Hepatic stellate cell (primary cell): ENCODE measurements at places on chromosomes 11 and 22.
A peak's percentile ranks its signal among the peaks of the same experiment; 100 is the strongest.

DNA sequence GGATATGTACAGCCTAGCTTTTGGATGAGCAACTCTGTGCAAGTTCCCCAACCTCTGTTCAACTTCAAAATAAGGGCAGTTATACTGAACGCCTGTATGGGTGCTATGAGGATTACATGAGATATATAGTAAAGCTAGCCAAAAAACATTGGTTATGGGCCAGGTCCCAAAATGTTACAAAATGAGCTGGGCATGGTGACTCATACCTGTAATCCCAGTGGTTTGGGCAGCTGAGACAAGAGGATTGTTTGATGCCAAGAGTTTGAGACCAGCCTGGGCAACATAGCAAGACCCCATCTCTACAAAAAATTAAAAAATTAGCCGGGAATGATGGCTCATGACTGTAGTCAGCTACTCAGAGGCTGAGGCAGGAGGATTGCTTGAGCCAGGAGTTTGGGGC is 118.4 kb downstream of the TEAD1 start:
- no peak for DNase-seq

DNA sequence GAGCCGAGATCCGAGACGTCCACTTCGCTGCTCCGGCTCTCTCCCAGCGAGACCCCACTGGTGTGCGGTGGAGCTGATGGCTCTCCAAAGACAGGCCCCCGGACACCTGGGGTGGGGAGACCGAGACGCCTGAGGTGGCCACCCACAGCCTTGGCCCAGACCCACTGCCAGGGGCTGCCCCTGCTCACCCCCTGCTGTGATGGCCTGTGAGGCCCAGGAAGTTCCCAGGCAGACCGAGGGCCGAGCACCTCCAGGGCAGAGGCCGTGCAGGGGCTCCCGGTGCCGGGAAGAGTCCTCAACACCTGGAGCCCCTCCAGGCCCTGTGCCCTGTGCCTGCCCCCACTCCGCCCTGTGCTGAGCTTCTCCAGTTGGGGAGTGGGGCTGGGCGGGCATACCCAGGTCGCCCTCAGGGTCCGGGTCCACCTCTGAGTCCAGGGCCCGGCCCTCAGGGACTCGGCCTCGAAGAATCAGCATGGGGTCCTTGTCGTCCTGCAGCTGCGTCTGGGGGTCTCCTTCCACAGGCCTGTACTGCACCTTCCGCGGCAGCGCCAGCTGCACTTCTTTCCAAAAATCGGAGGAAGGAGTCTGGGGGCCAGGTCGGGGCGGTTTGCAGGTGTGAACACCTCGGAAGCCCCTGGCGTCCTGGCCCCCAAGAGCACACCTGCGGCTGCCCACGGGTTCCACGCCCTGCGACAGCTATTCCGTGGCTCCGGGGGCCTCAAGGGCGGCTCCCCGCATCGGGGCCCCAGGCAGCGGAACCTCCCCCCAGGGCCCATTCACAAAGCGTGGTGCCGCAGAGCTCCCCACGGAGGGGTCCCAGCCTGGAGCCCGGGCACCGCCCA is 8.6 kb downstream of the SIGIRR start:
- DNase-seq, result no peak

DNA sequence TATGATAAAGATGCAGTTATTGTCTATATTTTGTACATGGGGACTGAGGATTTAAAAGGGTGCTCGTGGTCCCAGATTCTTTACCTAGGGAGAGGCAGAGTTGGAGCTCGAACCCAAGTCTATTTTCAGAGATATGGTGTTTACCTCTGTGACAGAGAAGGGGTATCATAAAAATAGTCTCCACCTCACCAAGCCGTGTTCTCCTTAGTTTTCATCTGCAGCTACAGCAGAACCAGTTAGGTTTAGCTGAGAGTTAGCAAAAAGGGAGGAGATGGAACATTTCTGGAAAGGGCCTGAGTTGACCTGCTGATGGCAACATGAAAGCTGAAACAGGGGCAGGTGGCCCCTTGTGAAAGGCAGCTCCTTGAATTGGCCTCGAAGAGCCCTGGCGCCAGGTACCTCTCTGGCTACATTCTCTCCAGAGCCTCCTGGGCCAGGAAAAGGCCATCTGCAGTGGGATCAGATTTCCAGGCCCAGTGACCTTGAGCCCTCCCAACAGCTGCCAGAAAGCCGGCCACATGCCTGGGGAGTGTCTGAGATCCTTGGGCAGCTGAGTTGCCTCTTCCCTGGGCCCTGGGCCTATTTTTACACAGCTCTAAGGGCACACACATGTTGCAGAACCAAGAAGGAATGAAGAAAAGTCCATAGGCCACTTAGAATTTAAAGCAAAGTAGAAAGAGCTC is 136.6 kb downstream of the NAV2 start:
- DNase-seq, result peak; percentile 37

DNA sequence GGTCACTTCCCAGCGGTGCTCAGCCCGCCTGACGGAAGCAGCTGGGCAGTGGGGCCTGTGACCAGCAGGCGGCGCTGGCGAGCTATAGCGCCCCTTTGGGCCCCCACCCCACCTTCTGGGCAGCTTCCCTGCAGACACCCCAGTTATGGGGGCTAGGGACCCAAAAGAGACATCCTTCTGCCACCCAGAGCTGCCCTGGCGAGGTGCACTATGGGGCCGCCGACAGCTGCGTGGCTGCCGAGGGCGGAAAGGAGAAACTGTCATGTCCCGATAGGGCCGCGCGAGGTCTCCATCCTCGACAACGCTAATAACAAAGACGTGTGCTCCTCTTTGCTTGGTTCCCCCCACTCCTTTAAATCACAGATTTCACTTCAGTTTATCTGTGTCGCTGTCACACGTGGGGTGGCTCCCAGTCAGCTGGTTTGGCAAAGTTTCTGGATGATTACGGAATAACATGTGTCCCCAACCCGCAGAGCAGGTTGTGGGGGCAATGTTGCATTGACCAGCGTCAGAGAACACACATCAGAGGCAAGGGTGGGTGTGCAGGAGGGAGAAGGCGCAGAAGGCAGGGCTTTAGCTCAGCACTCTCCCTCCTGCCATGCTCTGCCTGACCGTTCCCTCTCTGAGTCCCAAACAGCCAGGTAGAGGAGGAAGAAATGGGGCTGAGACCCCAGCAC is 673 bp upstream of the MYO7A start:
- peak; percentile 80 for DNase-seq

DNA sequence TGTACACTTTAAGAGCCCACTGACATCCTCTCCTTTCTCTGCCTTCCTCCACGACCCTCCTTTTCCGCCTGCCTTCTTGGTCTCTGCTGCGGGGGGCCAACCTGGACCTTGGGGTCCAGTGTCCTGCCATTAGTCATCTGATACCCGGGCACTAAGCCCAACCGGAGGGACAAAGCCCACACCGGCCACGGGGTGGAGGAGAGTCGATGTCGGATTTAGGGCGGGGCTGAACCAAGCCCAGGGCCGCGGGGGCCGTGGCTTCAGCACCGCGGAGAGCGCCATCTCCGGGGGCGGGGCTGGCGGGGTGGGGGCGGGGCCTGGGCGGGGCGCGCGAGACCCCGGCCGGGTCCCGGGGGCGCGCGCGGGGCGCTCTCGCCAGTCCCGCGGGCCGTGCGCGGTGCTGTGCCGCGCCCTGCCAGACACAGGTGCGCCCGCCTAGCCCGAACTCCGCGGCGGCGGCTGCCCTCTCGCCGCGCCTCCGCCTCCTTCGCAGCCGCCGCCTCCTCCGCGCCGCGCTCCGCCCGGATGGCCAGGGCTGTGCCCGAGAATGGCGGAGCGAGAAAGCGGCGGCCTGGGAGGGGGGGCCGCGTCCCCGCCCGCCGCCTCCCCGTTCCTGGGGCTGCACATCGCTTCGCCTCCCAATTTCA is at the start of gene MAPK8IP1:
Gene MAPK8IP1 (plus strand): TSS at position 378 of the 647 bp plus-strand sequence. CDS start 170 bp downstream, at position 548.
- DNase-seq, result peak; percentile 67

DNA sequence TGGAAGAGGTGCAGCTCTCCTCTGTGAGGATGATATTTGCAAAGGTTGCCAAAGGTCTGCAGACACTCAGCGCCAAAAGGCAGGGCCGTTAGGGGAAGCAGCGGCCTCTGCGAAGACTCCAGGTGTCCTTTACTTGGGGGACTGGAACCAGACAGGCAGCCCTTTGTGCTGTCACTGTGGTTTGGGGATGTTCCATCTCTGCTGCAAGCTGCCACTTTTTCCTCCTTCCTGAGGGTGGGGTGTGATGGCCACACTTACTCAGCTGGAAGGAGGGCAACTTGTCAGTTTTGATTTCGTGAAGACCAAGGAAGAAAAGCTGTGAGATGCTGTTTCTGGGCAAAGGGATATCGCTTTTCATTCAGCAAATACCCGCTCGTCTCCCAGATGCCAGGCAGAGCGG is 96.5 kb upstream of the PRR5 start:
- DNase-seq, result no peak

DNA sequence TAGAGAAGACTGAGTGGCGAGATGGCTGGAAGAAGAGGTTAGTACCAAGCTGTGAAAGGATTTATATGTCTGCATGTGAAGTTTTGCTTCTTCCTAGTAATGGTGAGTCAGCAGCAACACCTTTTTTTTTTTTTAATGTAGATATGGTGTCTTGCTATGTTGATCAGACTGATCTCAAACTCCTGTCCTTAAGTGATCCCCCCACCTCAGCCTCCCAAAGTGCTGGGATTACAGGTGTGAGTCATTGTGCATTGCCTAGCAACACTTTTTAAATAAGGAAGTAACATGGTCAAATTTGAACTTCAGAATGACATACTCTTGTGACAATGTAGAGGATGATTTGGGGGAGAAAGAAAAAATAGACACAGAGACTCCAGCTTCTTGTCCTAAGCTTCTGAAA is 6.5 kb upstream of the CSTPP1 start:
- DNase-seq, result no peak
